ENCODE measurements at places on chromosomes 5 and 9. TPM values are rescaled to one million over a fixed set of nuclear protein-coding genes. Genes with fewer than 3 reads are reported as not detected.

The DCAF10 gene
- total RNA-seq: 24.2 TPM

The SH2D3C gene
- total RNA-seq: 0.43 TPM

The GCNT4 gene
- total RNA-seq: 46.2 TPM

The PIP5KL1 gene
- 2.6 TPM for total RNA-seq

The DMRT2 gene
- not detected for total RNA-seq

The PDE6A gene
- not detected for total RNA-seq

The ARHGEF37 gene
- total RNA-seq: 0.64 TPM

The TOR1B gene
- total RNA-seq: 33.2 TPM

The ACTBL2 gene
- total RNA-seq: 0.97 TPM

The C9orf153 gene
- not detected for total RNA-seq

The SLC1A1 gene
- 17.7 TPM for total RNA-seq

The PPIC gene
- total RNA-seq: 42.5 TPM

The INSL4 gene
- total RNA-seq: not detected

The PHYHD1 gene
- total RNA-seq: 11.9 TPM

The ADAMTS19 gene
- total RNA-seq: 8.7 TPM

The ANKRD31 gene
- total RNA-seq: under 0.01 TPM

The DRD1 gene
- under 0.01 TPM for total RNA-seq

The CDH6 gene
- 3.9 TPM for total RNA-seq

The PCDH12 gene
- total RNA-seq: under 0.01 TPM

The SHROOM1 gene
- 6.5 TPM for total RNA-seq

The FAM120AOS gene
- 42.5 TPM for total RNA-seq

The PCDHB10 gene
- under 0.01 TPM for total RNA-seq

The SLC46A2 gene
- not detected for total RNA-seq

The TNC gene
- total RNA-seq: 371 TPM

The FGF10 gene
- total RNA-seq: not detected

The HACD4 gene
- 10.0 TPM for total RNA-seq

The MELK gene
- 19.0 TPM for total RNA-seq

The CARTPT gene
- total RNA-seq: not detected

The MORN5 gene
- total RNA-seq: not detected

The CYSRT1 gene
- total RNA-seq: 0.64 TPM

The GPX8 gene
- 133 TPM for total RNA-seq
